ENCODE measurements at places on chromosomes 11 and 22.

DNA sequence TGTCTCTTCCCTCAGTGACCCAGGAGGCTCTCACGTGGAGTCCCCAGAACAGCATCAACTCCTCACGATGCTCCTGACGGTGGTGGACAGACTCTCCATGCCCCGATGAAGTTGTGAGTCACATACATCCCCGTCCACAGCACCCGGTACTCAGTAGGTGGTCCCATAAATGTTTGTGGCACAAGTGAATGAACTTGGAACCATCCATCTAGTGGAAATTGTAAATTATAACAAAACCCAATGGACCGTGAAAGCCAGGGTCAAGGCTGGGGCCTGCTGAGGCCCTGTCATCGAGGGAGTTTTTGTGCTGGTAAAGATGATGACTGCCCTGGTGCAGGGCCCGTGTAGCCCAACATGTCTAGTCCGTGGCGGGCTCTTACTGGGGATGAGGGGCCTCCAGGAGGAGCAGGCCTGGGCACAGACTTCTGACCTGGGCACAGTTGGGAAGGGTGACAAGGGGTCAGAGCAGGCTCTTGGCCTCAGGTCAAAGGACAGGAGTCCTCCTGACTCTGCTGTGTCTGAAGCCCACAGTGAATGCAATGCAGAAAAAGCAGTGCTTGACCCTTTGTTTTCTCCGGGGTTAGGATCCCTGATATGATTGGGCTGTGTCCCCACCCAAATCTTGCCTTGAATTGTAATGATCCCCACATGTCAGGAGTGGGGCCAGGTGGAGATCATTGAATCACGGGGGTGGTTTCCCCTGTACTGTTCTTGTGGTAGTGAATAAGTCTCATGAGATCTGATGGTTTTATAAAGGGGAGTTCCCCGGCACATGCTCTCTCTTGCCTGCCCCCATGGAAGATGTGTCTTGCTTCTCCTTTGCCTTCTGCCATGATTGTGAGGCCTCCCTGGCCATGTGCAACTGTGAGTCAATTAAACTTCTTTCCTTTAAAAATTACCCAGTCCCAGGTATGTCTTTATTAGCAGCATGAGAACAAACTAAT is 20.0 kb upstream of the SMIM38 start:
- DNase-seq, result no peak

- DNase-seq, result no peak
These were observed 2.5 kb downstream of the SMIM35 start for GRCh38 chr11:118084247-118084646.

- DNase-seq, result peak; percentile 66
These were observed 457.2 kb upstream of the CADM1 start for GRCh38 chr11:115961159-115962003.

GRCh38 chr11:93735627-93736026 is 5.7 kb downstream of the TAF1D start:
- DNase-seq, result no peak

DNA sequence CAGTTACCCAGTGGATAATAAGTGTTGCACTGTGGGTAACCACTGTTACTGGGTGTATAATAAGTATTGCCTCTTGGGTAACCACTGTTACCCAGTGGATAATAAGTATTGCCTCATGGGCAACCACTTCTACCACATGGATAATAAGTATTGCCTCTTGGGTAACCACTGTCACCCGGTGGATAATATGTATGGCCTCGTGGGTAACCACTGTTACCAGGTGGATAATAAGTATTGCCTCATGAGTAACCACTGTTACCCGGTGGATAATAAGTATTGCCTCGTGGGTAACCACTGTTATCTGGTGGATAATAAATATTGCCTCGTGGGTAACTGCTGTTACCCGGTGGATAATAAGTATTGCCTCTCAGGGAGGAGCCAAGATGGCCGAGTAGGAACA is 29.7 kb upstream of the NXPE4 start:
- no peak for DNase-seq

GRCh38 chr11:68213135-68213515 is at the start of gene KMT5B:
TSS of gene KMT5B (minus strand) at chr11:68213296. CDS start at chr11:68190076, 23,220 bp downstream.
- peak; percentile 82 for DNase-seq

DNA sequence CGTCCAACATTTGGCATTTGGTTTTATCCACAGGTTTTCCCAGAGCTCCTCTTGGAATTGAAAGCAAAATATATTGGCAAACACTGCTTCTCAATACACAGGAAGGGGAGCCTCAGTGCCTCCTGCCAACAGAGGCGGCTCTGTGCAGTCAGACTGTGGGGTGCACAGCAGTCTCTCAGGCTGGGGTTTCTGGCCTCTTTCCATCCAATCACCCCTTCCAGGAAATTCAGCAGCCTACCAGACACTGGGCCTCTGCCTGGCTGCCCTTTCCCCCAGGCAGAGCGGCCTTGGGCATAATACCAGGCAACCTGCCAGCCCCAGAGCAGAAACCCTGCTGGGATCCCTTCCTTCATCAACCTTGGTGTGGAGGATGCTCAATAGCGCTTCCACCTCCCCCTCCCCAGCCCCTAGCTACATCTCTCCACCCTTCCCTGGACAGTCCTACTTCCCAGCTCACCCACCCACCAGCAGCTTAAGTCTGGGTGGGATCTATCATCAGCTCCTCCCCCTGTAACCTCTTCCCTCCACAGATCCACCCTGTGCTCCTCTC is 17.8 kb upstream of the RAPSN start:
- DNase-seq, result peak; percentile 84

All from NCI-H345 (cell line).